Coronary artery (tissue), 2 donors: ENCODE measurements at places on chromosomes 7 and 10.

- DNase-seq = no peak
Measured at GRCh38 chr10:13376297-13376696, 28.2 kb upstream of the SEPHS1 start.

GRCh38 chr10:104835422-104835821, 194.3 kb downstream of the SORCS3 start:
- no peak for DNase-seq

DNA sequence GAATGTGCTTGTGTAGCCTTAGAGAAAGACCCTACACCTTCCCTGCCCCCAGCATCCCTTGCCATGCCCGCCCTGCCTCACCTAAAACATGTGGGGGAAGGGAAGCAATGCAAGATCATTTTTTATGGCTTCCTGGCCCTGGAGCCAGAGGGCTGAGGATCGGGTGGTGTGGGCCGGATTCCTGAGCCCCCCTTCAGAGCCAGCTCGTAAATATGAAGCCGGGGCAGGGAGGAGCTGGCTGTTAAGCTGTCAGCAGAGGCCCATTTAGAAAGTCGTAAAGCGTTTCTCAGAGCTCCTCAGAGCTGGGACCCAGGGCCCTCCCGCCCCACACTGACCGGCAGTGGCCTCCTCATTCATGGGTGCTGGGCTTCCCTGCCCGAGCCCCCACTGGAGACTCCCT, 23.9 kb downstream of the UNC5B start:
- no peak for DNase-seq

DNA sequence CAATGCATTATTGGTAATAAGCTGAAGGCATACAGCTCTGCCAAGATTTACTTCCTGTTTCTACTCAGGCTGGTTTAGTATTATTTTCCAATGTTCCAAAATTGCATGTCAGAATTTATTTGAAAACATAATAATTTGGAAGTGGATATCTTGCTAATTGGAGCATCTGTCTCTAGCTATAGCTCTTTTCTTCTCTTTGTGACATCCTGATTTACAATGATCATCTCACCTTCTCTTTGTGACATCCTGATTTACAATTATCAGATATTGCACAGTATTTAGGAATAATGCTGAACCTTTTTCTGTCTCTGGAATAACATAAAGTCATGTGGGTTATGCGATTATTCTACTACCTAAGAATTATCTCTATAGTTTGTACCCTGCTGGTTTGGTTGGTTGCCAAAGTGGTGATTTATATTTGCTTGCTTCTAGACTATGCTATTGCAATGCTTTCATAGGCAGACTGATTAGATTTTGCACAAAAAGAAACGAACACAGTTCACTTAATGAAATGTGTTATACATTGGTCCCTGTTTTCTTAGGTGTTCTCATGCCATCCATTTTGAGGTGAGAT, 44.3 kb upstream of the CABCOCO1 start:
- no peak for DNase-seq

- DNase-seq = no peak
Measured at GRCh38 chr7:20778063-20778721, 8.5 kb downstream of the SP8 start.

- DNase-seq = no peak
Measured at GRCh38 chr10:29579455-29579970, 55.3 kb downstream of the SVIL start.

GRCh38 chr10:101974091-101974971, 81.6 kb downstream of the ARMH3 start:
- DNase-seq = no peak
